ENCODE measurements at places on chromosomes 3 and 15. TPM values are rescaled to one million over a fixed set of nuclear protein-coding genes. Genes with fewer than 3 reads are reported as not detected.

GRCh38 chr3:13045904-13046568 is 27.2 kb downstream of the IQSEC1 start:
- DNase-seq: no peak

GRCh38 chr15:64698823-64699222 is 76.6 kb downstream of the RBPMS2 start:
- no peak for DNase-seq

DNA sequence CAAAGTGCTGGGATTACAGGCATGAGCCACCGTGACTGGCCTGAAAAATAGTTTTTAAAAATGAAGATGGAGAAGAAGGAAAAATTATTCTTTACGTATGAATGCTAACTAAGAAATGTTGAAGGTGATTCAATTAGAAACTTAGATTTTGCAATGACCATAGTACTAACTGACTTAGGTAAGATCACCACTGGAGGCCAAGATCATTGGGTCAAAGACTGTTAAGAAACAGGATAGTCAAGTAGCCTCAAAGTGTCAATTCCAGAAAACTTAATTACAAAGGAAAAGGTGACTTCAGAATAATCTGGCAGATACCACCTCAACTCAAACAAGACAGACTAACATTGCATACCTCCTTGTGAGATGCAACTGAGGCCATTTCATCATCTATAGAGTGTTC is 119.3 kb downstream of the FRMD4B start:
- DNase-seq: no peak

Gene TLR9
- total RNA-seq: 0.19 TPM

All from omental fat pad (tissue), 4 donors.